ENCODE measurements at places on chromosomes 4 and X.

- no peak for DNase-seq
Observed at GRCh38 chrX:67648361-67648760, 104.5 kb downstream of the AR start.

DNA sequence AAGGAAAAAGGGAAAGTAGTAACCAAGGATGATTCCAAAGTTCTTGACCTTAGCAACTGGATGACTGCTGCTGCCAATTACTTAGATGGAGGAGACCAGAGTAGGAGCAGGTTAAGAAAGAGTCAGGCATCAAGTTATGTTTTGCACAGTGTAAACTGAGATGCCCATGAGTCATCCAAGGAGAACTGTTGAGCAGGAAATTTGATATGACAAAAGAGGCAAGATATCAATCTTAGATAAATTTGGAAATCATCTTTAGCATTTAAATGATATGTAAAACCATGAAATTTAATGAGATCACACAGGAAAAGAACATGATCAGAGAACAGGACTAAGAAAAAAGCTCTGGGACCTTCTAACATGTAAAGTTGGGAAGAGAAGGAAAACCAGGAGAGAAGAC, 361.3 kb downstream of the OPHN1 start:
- DNase-seq, result no peak

DNA sequence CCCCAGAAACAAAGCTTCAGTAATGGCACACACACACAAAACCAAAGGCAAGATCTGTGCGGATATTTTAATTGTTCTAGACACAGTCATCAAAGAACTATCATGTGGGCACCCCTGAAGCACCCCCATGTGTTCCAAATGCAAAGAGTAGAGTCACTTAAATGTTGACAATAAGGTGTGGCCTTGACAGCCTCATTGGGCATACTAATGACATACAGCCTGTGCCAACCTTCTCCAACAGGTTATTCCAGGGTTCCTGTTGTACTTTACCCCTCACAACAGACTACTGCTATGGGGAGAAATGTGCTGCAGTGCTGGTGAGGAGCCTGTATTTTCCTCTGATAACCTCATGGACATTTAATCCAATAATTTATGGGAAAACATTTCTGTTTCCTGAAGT, 29.8 kb upstream of the CT47C1 start:
- no peak for DNase-seq

- no peak for DNase-seq
Observed at GRCh38 chr4:149884046-149884445, 68.4 kb upstream of the IQCM start.
